ENCODE measurements at places on chromosomes 2 and 18.

GRCh38 chr18:79393181-79393634 lies 2.5 kb upstream of the NFATC1 start:
- no peak for DNase-seq

GRCh38 chr2:126658319-126658904 lies 2.5 kb downstream of the GYPC start:
- no peak for DNase-seq

- DNase-seq = no peak
Measured at GRCh38 chr2:172091761-172092566, 6.7 kb downstream of the DLX1 start.

- DNase-seq = no peak
Measured at GRCh38 chr2:161273038-161273760, 35.0 kb upstream of the PSMD14 start.

GRCh38 chr2:41881249-41881648 lies 166.6 kb upstream of the PKDCC start:
- no peak for DNase-seq

DNA sequence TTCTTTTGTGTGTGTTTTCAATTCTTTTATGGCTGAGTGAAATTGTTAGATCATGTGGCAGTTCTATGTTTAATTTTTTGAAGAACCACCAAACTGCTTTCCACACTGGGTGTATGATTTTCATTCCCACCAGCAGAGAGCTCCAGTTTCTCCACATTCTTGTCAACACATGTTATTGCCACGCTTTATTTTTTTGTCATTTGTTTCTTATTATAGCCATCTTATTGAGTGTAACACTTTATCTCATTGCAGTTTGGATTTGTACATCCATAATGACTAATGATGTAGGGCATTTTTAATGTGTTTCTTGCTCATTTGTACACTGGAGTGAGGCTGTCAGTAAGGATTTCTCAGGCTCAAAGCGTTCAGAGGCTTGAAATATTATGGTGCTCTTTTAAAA lies 184.2 kb downstream of the PIEZO2 start:
- DNase-seq = no peak

- DNase-seq = no peak
Measured at GRCh38 chr2:229098801-229099200, 172.3 kb downstream of the PID1 start.

DNA sequence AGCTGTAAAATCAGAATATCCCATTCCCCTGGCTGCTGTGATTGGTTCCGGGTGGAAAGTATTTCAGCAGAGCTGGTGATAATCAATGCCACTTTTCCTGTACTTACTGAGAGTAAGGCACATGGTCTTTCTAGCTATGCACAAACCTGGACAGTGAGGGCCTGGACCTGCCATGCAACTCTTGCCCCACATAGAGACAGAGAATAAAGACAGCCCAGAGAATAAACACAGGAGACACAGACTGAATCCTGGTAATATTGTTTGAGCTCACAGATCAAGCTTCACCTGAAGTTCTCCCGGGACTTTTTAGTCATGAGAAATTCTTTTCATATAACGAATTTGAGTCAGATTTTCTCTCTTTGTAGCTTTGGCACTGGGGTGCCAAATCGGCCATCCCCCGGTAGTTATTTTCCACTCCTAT lies 81.9 kb downstream of the ACAA2 start:
- no peak for DNase-seq

GRCh38 chr2:19898592-19899329 lies 3.0 kb downstream of the TTC32 start:
- DNase-seq = no peak

GRCh38 chr2:127694986-127695385 lies 6.3 kb upstream of the SFT2D3 start:
- no peak for DNase-seq

DNA sequence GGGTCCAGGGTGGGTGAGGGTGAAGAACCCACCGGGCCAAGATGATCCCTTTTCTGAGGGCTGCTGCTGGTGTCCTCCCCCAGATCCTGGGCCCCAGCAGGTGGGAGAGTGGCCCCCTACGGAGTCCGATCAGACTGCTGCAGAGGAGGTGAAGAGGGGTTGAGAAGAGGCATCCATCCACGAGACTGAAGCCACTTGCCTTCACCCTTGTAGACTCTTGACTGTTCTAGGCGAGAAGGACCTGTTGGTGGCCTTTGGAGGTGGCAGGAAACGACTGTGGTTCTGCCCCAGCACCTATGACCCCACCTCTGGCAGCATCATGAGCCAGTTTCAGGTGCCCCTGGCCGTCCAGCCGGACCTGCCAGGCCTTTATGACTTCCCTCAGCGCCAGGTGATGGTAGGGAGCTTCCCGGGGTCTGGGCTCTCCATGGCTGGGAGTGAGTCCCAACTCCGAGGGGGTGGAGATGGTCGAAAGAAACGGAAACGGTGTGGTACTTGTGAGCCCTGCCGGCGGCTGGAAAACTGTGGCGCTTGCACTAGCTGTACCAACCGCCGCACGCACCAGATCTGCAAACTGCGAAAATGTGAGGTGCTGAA lies 1.5 kb downstream of the TET3 start:
- DNase-seq = no peak

- no peak for DNase-seq
Measured at GRCh38 chr2:10981941-10982431, 70.3 kb downstream of the KCNF1 start.

GRCh38 chr2:18912225-18912888 lies 323.0 kb upstream of the NT5C1B start:
- DNase-seq = no peak

DNA sequence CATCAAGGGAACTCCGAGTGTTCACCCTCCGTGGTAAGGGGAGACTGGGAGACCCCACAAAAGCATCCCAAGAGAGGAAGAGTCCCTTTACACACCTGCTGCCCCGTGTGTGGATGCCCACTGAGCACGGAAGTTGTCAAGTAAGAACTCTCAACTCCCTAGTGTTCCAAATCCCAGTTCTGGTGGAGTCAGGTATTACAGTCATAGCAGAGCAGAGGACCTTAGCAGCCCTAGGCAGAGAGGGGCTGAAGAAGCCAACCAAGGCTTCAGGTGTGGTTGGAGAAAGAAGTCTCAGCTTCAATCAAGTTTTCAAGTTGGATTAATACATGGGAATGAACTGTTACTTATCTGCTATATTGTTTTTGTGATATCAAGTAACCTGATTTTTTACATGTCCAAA lies 512.5 kb downstream of the RNF144A start:
- DNase-seq = no peak

DNA sequence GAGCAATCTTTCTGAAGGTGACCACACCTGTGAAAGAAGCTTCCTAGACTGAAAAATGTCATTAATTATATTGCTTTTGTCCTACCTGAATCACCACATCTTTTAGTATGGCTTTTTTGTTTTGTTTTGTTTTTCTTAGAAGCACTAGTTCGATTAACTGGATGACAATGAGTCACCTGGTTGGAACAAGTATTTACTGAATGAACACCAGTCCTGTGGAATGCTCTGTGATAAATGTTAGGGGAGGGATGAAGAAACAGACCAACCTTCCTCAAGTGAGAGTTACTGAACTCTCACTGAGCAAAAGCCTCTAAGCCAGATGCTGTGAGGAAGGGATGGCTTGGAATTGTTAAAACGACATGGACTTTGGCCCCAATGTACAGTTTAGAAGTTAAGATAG lies 26.8 kb upstream of the DCC start:
- DNase-seq = no peak

DNA sequence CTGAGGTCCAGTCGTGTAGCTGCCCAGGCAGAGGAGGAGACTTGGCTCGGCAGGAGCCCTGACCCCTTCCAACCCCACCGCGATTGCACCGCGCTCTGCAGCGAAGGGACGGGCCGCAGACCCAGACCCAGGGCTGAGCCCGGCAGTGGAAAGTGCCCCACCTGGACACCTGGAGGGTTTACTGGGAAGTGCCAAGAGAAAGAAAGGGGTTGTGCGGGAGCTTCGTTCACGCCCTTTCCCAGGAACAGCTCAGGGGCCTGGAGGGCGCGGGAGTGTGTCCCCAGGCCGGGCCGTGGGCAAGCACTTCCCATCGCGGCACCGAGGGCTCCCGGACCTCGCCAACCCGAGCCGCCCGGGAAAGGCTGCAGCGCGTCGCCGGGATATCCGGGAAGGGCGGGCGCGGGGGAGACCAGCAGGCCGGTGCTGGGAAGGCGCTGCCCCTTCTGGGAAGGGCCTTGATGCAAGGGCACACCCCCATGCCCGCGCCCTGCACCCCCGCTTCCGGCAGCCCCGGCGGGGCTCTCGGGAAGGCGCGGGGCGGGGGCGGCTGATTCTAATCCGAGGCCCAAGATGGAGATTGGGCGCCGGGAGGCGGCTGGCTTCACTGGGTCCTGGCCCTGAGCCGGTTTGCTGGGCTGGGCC lies 36.1 kb upstream of the MRPL33 start:
- no peak for DNase-seq

DNA sequence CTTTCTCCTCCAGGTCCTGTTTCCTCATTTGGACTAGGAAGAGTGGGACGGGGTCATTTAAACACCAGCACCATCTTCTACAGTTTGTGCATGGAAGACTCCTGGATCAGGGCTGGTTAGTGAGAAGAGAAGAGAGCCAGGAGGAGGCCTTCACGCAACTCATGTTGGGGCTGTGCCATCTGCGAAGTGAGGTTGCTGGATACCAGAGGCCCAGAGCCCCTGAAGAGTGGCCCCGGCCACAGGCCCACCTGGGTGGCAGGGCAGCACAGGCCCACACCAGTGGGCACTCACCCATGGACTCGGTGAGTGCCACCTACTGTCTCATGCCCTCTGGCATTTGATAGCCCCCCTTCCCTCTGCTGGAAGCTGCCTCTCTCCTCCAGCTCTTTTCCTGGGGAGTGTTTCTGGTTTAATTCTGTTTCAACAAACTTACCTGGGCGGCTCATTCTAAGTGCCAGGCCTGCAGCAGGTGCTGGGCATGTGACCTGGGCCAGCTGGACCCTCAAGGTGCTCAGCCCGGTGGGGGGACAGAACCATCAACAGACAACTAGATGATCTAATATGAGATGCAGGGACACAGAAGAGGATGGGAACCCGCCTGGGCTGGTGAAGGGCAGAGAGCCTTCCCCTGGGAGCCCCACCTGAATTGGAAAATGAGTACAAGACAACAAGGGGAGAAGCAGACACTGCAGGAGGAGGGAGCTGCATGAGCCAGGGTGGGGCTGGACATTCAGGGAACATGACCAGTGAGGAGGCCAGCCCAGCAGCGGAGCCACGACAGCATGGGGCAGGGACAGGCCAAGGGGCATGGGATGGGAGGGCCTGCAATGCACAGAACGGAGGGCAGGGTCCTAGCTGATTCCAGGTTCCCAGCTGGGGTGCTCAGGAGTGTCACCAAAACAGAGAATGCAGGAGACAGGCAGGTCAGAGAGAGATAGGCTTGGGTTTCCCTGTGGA lies 70.6 kb downstream of the MARCO start:
- DNase-seq = no peak

- no peak for DNase-seq
Measured at GRCh38 chr18:26655525-26656430, 107.4 kb upstream of the KCTD1 start.

DNA sequence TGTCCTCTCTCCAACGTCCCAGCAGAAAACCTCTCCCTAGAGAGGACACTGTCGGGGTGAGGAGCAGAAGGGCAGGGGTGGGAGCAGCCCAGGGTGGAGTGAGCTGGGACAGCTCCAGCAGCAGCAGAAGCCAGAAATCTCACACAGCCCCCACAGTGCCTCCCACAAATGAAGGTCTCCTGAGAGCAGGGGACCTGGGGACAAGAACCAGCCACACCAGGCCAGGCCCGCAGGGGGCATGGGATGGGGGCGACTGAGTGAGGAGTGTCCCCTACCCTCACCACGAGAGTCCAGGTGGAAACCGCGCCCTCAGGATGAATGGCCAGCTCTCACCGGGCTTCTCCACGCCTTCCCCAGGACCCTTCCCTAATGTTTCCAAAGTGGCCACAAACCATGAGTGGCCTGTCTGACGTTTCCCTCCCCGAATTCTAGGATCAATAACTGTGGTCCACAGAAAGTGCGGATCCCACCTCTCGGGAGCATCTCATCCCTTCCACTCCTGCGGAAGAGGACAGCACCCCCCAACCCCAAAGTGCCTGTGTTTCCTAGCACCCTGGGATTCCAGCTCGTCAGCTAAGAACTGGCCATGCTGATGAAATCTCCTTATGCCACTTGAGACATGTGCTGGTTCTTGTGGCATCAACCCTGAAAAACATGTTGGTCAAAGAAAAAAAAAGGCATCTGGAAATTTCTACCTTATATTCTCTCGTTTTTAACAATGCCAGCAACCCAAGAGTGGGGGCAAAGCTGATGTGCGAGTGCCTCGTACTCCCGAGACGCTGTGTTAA lies 121.1 kb downstream of the HDAC4 start:
- no peak for DNase-seq

DNA sequence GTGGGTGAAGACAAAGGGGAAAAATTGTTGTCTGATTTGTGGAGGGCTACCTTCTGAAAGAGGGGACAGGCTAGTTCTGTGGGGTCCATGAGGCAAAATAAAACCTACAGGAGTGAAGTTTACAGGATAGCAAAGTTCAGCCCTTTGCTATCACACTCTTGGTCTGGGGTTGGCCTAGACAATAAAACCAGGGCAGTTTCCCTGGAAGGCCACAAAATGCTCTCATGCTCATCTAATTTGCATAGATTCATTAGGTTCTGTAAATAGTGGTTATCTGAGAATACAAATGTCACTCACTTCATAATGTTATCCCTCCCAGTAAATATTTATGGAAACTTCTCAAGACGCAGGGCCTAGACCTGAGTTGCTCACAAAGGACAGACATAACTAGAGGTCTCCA lies 63.6 kb downstream of the INSIG2 start:
- no peak for DNase-seq

DNA sequence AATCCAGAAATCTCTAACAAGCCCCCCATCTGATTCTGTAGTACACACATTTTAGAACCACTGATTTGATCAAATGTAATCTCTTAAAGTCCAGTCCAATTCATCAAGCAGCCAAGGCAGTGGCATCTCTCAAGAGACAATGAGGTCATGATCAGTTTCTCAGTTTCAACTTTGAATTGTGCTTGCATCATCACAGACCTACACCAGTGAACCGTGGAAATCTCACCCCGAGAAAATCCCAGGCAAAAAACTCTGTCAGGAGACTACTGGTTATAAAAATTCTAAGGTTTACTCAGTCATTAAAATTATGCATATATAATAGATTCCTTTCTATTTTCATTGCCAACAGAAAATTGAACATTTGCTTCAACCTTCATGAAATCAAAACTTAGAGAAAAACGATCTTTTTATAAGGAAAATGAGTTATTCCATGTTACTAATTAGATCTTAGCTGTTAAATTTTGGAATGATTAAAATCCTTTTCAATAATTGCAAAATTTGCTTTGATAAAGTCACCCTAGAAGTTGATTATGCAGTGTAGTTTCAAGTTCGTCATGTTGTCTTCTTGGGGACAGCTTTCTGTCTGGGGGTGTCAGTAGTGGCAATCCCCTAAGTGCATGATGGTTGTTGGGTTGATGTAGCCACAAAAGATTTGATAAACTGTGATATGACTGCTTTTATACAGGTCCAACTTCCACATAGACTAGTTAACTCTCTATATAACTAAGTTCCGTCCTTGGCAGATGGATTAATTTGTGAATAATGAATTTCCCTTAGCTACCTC lies 235.0 kb downstream of the CAMKMT start:
- no peak for DNase-seq

GRCh38 chr2:193240752-193241151 lies 1046.0 kb upstream of the TMEFF2 start:
- DNase-seq = no peak

GRCh38 chr18:13233787-13234783 lies 15.5 kb downstream of the LDLRAD4 start:
- no peak for DNase-seq

GRCh38 chr18:48028696-48029095 lies 98.2 kb upstream of the SMAD2 start:
- DNase-seq = no peak

Measured in cortex of kidney (tissue), 1 donor.